Left colon (tissue), 2 donors: ENCODE measurements at places on chromosomes 2 and 18. TPM values are rescaled to one million over a fixed set of nuclear protein-coding genes. Genes with fewer than 3 reads are reported as not detected.

The TMEM247 gene
- total RNA-seq, result not detected

The PDE11A gene
- total RNA-seq, result 1.8 TPM

The EXOC6B gene
- 23.9 TPM for total RNA-seq

The FHOD3 gene
- 5.1 TPM for total RNA-seq

The RBM43 gene
- total RNA-seq, result 5.0 TPM

The UGT1A8 gene
- 25.1 TPM for total RNA-seq

The APCDD1 gene
- total RNA-seq, result 8.3 TPM

The ANKRD53 gene
- total RNA-seq, result 0.70 TPM

The ATP8B1 gene
- total RNA-seq, result 387 TPM

The SPEG gene
- 2.9 TPM for total RNA-seq
